ENCODE measurements at places on chromosomes 7 and 10.

DNA sequence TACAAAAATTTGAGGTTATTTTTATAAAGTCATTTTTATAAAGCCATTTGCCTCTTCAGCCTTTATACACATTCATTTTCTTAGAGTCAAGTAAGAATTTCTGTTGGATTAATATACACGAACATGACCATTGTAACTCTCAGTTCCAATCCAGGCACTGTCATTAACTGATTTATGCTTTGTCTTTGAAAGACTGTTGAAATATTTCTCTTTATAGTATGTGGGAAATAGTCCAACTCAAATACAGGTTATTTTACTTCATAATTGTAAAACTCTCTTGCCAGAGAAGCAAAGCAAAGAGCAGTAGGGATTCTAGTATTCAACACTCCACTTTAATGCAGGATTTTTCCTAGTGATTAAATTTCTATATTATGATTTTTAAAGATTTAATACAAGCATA, 36.5 kb upstream of the PAPSS2 start:
- no peaks in the 10 kb centered on the region for H3K36me3 ChIP-seq
- no peak overlapping the region for H3K27ac ChIP-seq
- no peak overlapping the region for H3K4me3 ChIP-seq
- DNase-seq: no peak
- H3K27me3 ChIP-seq: peaks cover 6% of the 10 kb centered on the region

DNA sequence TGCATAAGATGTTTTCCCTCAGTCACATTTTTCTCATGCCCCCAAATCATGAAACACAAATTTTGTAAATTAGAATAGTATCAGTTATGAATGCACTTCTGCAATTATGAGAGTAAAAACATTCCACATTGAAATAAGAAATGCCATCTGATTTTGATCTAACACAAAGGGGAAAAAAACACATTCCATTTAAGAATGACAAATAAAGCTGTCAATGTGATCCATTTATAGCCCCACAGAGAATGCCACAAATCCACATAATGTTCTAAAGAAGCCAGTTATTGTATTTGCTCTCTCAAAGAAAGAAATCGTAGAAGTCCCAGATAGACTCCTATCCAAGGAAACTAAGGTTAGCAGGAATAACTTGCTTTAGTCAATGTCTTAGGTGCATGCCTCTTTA, 48.7 kb upstream of the RHOBTB1 start:
- no peaks in the 10 kb centered on the region for H3K36me3 ChIP-seq
- H3K27ac ChIP-seq: no peak overlapping the region
- no peaks in the 10 kb centered on the region for H3K27me3 ChIP-seq
- no peak overlapping the region for H3K4me3 ChIP-seq

GRCh38 chr7:107693396-107693795, 32.8 kb downstream of the SLC26A4 start:
- no peak overlapping the region for H3K4me3 ChIP-seq
- DNase-seq: no peak
- peaks cover 17% of the 10 kb centered on the region for H3K4me1 ChIP-seq
- no peaks in the 10 kb centered on the region for H3K27me3 ChIP-seq
- H3K27ac ChIP-seq: no peak overlapping the region

GRCh38 chr10:1141261-1141660, 85.1 kb downstream of the WDR37 start:
- no peak for DNase-seq
- no peaks in the 10 kb centered on the region for H3K4me1 ChIP-seq
- H3K36me3 ChIP-seq: no peaks in the 10 kb centered on the region
- no peak overlapping the region for H3K4me3 ChIP-seq
